ENCODE measurements at places on chromosomes 1 and 21.
A peak's percentile ranks its signal among the peaks of the same experiment; 100 is the strongest.

- DNase-seq: no peak
Observed at GRCh38 chr1:158121604-158122254, 59.0 kb upstream of the CD1D start.

GRCh38 chr1:236576004-236576403 is 28.3 kb downstream of the HEATR1 start:
- peak; percentile 11 for DNase-seq

DNA sequence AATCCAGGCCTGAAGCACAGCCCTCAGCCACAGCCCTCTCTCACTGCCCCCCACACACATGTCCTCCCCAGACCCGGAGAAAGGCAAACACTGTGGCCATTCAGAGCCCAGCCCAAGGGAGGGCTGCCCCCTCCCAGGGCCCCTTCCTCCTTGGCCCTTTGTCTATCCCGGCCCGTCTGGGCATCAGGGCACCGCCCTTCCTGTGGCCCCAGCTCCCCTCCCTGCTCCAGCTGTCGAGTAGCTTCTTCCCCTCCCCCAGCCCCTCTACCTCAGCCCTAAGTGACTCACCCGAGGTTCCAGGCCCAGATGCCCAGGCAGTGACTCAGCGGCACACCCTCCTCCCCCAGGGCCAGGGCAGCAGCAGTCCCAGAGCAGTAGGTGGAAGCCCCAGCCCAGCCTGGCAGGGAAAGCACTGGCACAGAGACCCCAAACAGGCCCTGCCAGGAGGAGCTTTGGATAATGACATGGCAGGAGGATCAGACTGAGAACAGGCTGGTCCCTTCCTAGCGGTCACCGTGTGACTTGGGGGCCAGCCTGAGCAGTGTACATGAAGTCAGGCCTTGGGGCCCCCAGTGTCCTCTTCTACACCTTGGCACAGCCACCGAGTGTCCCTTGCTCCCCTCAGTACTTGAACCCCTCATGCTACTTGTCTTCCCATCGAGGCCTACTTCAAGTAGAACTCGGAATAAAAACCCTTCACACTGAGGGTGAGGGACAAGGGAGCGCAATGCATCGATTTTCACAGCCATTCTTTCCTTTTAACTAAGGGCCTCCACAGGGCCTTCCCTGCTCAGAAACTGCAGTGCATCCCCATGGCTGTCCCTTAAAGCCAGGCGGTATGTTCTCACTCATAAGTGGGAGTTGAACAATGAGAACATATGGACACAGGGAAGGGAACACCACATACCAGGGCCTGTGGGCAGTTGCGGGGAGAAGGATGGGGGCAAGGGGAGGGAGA is 1.0 kb upstream of the S100A2 start:
- DNase-seq: peak; percentile 96

GRCh38 chr1:186957314-186957713 is 128.6 kb downstream of the PLA2G4A start:
- DNase-seq: peak; percentile 47

DNA sequence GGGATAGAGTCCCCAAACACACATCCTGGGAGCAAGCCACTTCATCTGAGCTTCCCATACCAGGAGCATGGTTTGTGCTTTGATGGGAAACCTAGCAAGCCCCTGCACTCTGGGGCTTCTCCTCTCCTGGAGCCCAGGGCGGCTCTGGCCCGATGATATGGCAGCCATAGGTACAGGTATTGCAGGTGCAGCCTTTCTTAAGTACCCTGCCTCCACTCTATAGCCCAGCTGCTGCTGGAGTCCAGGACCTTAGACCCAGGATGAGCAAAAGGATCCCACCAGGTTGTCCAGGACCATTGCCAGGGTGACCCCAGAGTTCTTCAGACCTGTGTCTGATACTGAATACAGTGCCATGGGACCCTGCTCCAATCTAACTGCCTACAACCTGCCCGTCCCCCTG is 4.2 kb downstream of the C1orf226 start:
- no peak for DNase-seq

GRCh38 chr1:234539666-234540403 is 60.9 kb upstream of the TARBP1 start:
- no peak for DNase-seq

DNA sequence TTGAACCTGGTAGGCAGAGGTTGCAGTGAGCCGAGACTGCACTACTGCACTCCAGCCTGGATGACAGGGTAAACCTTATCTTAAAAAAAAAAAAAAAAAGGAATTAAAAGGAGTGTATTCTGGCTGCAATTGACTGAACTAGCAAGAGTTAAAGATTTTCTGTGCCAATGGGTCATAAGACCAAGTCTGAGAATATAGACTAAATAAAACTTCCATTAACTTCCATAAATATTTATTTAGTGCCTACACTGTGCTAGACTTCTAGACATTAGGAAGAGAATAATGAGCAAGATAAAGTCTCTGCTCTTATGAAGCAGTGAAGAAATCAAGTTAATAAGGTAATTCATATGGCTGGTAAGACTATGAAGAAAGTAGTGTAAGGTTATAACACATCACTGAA is 27.2 kb downstream of the DPH5 start:
- no peak for DNase-seq

DNA sequence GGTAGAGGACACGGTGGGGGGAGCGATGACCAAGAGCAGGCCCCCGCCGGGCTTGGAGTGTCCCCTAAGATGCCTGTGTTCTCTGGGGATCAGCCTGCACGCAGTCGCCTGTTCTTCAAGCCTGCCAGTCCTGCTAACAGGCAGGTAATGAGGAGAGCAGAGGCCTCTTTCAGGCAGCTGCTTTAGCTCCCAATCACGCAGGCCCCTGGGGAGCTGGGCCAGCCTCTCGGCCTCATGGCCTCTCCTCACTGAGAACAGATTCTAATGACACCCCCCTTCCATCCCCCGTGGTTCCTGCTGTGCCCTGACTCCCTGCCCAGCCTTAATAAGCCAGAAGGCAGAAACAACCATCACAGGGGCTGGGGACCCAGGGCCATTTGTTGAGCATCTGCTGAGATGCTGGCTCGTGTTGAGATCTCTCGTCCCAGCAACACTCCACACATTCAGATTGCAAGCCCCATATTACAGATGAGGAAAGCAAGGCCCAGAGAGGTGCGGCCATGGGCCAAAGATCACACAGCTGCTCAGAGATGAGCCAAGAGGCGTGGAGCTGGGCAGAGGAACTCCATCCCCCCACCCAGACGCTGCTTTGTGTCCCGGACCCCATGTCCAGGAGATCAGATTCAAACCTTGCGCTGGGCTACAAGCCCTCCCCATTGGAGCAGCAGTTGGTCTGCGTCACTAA is 71.6 kb upstream of the CASZ1 start:
- no peak for DNase-seq
